ENCODE measurements at places on chromosomes 13 and 19.

DNA sequence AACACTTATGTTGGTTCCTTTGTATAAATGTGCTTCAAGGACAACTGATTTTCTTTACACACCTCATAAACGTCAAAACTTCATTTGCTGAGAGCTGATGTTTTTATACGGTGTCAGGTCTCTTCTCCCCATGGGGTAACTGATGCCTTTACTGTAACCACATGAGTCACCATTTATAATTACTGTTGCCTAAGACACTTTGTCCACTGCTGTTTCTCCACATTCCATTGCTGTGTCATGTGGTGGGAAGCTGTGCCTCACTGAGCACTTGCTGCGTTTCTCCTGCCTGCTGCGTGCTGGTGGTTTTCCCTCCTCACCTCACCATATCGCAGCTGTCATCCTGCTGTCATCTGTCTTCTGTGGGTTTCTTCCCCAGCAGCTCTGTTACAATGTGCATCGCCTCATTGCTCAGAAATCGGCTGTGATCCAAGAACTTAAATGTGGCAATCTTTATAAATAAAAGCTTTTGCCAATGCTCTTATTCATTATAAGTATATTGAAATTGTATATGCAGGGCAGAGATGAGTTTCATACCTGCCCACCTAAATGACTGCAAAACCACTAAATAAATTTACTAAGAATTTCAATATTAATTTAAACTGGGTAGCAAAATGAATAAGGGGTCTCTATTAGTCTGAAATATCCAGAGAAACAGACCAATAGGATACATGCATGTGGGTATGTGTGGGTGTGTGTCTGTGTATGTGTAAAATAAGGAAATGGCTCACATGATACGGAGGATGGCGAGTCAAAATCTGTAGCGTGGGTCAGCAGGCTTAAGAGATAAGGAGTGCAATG, 547.0 kb upstream of the SLITRK5 start:
- DNase-seq = no peak

DNA sequence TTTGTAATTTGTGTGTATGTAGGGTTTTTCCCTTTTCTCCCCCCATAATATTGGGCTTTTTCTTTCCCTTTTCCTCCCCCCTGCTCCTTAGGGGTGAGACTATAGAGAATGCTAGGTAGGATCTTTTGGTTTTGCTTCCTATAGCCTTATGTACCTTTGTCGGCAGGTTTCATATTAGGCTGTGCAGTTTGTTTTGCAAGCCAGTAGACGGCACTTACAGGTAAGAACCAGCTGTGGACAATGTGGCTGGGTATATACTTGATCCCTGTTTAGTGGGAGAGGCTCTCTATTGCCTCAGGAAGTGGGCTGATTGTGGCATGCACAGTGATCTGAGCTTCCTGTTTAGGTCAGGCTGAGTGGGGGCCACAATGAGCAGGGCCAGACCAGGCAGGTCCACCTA, 359.2 kb upstream of the OBI1 start:
- no peak for DNase-seq

GRCh38 chr13:97945792-97946419, 7.6 kb upstream of the IPO5 start:
- DNase-seq = no peak

GRCh38 chr13:97582170-97582569, 148.2 kb downstream of the RAP2A start:
- no peak for DNase-seq

DNA sequence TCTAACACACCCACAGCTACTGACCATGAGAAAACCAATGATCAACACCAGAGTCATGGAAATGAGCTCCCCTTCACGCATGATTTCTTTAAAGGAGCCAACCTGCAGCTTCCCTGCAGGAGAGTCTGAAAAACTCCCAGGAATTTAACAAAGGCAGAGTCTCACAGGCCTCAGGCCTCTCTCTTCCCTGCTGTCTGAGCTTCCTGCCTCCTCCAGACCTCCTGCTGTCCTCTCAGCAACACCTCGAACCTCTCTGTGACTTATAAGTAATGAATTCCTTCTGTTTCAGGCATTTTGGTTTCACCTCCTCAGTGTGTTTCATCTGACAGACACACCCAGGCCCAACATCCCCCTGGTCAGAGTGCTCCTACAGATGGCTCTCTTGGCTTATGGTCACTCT, 1044.4 kb downstream of the UQCRFS1 start:
- no peak for DNase-seq

DNA sequence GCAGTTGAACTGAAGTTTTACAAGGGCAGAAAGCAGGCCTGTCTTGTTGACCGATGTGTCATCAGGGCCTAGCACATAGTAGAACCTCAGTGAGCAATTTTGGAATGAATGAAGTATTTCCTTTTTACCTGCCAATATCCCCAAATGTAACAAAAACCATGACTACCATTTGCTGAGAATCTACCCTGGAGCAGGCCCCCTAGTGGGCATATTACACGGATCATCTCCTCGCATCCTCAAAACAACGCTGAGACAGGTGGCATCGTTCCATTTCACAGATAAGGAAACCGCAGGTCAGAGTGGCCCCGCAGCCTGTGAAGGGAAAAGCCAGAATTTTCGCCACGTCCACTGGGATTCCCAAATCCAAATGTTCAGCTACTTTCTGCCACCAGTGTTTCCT, 77.9 kb downstream of the CACNA1A start:
- DNase-seq = peak; percentile 14

DNA sequence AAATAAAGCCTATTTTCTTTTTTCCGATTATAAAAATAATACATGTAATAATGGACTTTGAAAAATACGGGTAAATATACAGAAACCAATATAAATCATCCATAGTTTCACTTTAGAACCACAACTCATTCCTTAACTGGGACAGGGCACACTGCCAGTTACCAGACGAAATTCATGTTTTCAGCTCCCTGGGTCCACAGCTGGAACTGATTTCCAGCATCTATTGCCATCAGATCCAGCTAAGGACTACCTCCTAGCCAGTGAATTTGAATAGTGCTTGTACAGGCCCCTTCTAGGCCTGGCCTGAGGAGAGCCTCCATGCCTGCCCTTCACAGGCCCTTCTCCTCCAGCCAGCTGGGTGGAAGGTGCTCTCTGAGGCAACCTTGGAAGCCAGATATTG, 30.0 kb upstream of the ATP12A start:
- DNase-seq = no peak

DNA sequence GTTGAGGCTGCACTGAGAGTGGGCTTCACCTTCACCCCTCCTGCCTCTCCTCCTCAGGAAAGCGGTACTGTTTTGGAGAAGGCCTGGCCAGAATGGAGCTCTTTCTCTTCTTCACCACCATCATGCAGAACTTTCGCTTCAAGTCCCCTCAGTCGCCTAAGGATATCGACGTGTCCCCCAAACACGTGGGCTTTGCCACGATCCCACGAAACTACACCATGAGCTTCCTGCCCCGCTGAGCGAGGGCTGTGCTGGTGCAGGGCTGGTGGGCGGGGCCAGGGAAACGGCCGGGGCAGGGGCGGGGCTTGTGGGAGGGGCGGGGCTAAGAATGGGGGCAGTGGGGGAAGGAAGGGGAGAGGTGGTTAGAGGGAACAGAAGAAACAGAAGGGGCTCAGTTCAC, 7.5 kb downstream of the CYP2A13 start:
- DNase-seq = no peak

DNA sequence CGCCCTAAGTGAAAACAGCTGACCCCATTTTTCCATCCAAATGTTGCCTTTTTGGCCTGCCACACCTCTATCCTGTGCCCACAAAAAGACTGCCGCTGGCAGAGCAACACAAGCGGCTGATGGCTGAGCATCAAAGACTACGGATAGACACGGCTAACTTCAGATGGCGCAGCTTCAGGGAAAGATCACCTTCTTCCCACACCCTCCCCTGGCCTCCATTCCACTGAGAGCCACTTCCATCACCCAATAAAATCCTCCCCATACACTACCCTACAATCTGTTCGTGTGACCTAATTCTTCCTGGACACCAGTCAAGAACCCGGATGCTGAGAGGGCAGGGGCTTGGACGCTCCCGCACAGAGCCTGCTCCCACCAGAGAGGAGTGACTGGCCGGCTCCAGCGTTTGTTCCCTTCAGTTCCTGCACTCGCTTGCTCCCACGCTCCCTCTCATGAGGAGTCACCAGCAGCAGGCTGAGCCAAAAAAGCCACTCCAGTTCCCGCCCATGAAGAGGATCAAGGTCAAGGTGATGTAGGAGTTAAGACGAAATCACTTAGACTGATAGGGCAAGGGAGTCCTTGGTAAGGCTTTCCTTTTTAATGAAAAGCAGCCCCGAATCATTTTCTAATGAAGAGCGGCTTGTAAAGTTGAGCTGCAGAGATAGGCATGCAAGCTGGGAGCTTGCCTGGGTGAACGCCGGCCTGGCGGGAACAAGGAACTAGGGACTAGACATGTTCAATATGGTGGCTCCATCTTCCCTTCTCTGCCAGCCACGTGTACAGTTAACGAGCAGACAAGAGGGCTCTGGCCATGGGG, 35.7 kb downstream of the TSKS start:
- DNase-seq = no peak

DNA sequence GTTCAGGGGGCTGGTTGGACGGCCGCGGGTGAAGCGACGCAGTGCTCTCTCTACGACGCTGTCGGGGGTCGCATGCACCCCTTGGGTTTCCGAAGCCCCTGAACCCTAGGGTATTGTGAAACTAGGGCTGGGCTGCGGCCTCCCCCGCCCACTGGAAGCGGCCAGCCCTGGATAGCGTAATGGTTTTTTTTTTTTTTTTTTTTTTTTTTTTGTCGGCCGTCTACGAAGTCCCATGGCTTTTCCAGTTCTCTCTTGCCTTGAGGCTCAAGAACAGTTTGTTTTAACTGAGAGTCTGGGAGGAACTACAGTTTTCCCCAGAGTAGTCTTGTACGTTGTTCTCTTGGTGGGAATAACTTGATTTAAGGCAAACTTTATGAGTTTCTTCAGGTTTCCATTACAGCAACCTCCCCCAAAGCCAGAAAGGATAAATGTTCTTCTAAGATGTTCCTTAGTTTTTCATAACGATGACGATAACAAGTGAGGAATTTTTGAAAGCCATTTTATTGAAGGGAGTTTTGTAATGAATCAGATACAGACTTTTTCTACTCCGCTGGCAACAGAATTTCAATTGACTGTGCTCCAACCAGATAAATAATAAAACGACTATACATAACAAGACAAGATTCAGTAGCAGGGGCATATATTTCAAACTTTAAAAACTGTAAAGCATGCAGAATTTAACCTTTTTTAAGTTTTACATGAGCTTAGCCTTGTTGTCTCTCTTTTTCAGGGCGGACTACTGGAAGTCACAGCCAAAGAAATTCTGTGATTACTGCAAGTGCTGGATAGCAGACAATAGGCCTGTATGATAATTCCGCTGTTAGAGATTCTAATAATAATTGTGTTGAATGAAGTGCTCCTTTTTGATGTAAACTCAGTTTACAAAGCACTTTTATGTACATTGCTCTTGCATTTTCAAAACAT, 867 bp downstream of the WBP4 start:
- no peak for DNase-seq

GRCh38 chr19:46761418-46761831, 15.2 kb upstream of the STRN4 start:
- DNase-seq = no peak

DNA sequence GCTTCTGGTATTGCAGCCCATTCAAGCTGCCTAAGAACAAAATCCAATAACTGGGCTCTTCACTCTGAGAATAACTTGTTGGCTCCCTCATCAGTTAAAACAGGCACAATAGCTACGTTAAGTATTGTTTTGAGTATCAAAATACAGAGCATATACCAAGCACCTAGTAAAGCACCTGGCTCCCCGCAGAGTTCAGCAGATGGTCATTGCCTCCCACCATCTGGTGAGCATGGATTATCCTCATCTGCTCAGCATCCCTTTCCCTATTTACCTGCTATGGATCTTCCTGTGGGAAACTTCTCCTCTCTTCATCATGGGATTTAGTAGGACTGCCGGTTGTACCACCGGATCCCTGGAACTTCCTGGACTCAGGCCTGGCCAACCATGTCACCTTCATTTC, 199.2 kb upstream of the MAB21L1 start:
- no peak for DNase-seq

GRCh38 chr13:114146629-114147028, 14.2 kb upstream of the RASA3 start:
- DNase-seq = no peak

GRCh38 chr19:1325568-1326294, 40.1 kb downstream of the EFNA2 start:
- no peak for DNase-seq

GRCh38 chr13:19713186-19713965, 69.4 kb downstream of the PSPC1 start:
- DNase-seq = no peak

- no peak for DNase-seq
Observed at GRCh38 chr19:413756-414420, 4.9 kb upstream of the C2CD4C start.

GRCh38 chr19:32203161-32203560, 142.2 kb upstream of the ZNF507 start:
- DNase-seq = no peak

GRCh38 chr19:55368701-55369563, 1.3 kb downstream of the IL11 start:
- no peak for DNase-seq

- no peak for DNase-seq
Observed at GRCh38 chr13:68540244-68540643, 1310.1 kb upstream of the PCDH9 start.

DNA sequence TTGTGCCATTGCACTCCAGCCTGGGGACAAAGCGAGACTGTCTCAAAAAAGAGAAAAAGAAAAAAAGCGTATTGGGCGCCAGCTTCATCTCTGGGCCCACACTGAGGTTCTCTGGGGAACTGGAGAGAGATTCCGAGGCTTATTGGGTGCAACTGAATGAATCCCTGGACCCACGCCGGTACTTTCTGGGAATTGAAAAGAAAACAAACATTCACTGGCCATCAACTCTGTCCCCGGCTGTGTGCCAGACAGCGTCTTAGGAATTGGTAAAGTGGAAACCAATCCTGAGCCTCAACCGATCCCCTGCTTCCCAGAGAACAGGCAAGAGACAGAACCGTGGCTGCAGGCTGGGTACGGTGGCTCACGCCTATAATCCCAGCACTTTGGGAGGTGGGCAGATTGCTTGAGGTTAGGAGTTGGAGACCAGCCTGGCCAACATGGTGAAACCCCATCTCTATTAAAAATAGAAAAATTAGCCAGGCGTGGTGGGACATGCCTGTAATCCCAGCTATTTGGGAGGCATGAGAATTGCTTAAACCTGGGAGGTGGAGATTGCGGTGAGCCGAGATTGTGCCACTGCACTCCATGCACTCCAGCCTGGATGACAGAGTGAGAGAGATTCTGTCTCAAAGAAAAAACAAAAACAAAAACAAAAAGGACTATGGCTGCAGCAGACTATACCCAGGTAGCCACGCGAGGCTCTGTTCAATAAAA, 8.6 kb downstream of the ANO8 start:
- no peak for DNase-seq

DNA sequence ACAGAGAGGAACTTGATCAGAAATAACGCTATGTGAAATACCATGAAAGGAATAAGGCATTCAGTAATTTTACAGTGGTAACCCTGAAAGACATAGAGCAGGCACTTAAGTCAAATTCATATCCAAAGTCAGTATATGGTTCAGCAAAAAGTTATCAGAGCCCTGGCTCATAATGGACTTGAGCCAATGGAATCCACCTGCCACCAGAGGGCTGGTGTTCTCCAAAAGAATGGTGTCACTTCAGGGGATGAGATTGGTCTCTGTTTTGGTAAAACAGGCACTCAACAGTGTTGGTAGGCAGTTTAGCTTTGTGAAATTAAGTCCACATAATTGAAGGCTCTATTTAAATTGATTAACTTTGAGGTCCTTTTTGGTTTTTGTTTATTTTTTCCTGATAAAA, 93.9 kb downstream of the LIG4 start:
- no peak for DNase-seq

GRCh38 chr19:2625434-2625833, 77.1 kb downstream of the GNG7 start:
- DNase-seq = no peak

- DNase-seq = no peak
Observed at GRCh38 chr13:113405481-113406300, 41.8 kb upstream of the GRTP1 start.

All from CD4-positive, alpha-beta memory T cell (primary cell).